K562 (cell line): ENCODE measurements at places on chromosomes 13 and 19.

DNA sequence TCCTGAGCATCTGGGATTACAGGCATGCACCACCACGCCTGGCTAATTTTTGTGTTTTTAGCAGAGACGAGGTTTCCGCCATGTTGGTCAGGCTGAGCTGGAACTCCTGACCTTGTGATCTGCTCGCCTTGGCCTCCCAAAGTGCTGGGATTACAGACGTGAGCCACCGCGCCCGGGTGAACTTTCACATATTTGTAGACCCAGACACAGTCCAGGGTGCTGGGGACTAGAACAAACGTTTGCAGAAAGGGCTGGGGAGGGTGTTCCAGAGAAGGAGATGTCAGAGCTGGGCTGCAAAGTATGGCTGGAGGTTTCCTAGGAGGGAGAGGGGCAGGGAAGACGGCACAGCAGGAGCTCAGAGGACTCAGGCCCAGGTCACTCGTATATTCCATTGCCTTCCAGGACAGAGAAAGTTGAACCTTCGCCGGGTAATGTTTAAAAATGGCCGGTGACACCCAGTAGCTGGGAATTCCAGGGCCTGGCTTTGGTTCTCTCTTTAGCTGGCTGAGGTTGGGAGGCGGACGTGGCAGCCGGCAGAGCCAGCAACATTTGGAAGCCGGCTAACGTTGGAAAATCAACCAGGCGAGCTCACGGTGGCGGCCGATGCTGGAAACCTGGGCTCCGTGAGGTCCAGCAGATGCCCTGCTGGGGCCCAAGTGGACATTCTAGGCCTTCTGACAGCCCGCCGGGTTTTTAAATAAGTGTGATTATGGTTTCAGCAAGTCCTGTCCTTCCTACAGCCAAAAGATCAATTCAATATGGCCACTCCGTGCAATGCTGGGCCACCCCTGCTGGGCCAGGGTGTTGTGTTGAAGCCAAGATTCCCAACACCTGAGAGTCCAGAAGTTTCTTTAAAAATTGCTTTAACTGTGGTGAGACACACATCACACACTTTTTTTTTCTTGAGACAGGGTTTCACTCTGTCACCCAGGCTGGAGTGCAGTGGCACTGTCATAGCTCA is 41.5 kb downstream of the NFIC start:
- no peak for DNase-seq

DNA sequence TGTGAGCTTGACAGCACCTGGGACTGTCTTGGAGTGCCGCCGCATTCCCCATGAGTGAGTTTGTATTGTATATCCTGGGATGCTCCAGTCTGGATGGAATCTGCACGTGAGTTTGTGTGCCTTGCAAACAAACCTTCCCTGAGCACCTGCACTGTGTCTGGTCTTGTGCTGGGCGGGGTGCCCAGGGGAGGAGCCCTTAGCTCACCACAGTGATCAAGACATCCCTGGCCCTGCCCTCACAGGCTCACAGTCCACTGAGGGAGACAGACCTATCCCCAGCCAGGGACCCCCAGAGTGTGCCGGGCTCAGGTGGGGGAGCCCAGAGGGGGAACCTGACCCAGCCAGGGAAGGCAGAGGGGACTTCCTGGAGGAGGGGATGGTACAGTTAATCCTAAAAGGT is 1.7 kb upstream of the BCAM start:
- no peak for DNase-seq

- DNase-seq = peak; percentile 67
Observed at GRCh38 chr19:18763674-18764590, 27.2 kb downstream of the COMP start.

DNA sequence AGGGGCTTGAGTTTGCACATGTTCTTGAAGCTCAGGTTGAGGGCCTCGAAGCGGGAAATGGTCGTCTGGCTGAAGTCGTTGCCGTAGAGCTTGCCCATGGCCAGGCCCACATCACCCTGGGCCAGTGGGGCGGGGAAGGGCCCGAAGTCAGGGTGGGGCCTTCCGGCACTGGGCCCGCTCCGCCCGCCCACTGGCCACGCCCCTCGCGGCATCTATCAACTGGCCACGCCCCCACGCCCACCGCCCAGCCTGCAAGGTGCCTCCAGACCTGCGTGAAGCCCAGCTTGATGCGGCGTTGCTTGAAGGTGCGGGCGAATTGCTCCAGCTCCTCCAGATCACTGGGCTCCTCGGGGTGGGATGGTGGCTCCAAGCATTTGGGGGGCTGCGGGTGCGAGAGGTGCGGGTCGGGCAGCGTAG is 19.9 kb downstream of the ZNF574 start:
- peak; percentile 87 for DNase-seq

GRCh38 chr19:1459479-1459878 is 9.6 kb downstream of the APC2 start:
- DNase-seq = no peak
